ENCODE measurements at places on chromosomes 3 and 15.

- DNase-seq, result no peak
These were observed 69.4 kb upstream of the PLXNA1 start for GRCh38 chr3:126913524-126913923.

DNA sequence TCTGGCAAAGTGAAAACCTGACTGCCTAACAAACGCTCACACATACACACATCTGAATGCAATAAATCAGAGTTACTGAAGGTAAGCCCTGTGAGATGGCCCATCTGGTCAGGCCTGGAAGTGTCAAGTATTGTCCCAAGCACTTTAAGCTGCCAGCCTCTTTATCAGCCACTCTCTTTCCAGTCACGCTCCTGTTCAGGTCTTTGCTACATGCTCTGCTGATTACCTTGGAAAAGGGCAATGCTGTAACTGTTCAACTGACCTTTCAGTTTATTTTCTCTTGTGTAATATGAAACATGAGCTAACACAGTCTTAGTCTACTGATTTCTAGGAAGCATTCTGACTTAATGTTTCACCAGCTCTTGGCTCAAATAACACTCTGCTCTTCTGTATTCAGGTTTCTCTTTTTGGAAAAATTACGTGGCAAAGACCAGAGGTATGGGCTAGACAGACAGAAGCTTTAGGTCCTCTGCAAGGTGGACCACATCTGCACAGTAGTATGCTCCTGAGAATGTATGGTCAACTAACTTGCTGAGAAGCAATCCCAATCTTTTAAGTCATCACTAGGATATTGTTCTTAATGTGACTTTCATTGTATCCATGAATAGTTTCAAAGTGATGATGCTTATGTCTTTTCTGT lies 44.5 kb downstream of the GBE1 start:
- no peak for DNase-seq

- no peak for DNase-seq
These were observed 1146.6 kb downstream of the ROBO1 start for GRCh38 chr3:78621061-78621716.

GRCh38 chr3:130974201-130974600 lies 52.4 kb downstream of the ASTE1 start:
- no peak for DNase-seq

GRCh38 chr3:46113608-46114007 lies 86.3 kb upstream of the XCR1 start:
- no peak for DNase-seq

DNA sequence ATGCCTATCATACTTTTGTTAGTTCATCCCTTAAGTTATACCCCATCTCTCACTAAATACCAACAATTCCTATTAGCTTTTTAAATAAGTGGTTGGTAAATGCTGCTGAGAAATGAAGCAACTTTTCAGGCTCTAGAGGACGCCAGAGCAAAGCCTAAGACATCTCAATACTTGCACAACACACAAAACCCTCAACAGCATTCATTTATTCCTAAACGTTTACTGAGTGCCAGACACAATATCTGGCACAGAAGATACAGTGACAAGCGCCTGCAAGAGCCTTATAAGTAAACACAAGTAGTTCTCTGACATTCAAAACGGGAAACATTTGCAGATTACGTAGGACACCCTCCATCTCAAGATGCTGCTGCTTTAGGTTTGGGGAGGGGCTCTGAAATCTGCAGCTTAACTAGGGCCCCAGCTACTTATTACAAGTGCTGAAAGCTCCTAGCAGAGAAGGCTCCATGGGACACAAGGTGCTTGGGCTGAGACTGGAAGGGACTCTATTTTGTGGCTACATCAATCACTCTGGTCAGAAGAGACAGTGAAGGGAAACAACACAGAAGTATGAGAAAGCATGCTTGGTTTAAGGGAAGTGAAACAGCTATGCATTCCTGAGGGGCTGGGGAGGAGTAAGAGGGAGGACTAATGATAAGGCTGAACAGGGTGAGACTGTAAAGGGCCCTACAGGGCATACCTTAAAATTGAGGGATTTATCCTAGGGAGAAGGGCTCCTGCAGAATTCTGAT lies 311.3 kb downstream of the PLCL2 start:
- no peak for DNase-seq

DNA sequence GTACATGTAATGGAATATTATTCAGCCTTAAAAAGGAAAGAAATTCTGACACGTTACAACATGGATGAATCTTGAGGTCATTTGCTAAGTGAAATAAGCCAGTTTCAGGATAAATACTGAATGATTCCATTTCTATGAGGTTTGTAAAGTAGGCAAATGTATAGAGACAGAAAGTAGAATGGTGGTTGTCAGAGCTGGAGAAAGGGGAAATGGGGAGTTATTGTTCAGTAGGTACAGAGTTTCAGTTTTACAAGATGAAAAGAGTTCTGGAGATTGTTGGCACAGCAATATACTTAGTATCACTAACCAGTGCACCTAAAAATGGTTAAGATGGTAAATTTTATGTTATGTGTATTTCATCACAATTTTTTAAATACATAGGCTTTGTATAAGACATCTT lies 60.6 kb downstream of the USP8 start:
- DNase-seq, result no peak

DNA sequence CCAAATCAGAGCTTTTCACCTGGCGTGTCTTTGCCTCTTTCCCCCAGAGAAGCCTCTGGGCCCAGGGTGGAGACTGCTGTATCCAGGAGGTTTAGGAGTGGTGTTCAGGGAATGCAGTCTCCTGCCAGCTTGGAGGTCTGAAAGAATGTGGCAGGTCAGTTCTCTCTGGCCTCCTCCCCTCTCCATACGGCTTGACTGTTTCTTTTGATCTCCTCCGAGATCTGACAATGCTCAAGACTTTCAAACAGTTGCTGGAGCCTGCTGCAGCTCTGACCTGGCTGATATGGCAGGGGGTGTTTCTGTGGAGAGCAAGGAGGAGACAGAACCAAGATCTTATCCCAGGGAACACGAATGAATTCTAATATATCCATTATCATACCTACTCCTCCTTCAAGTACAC lies 24.7 kb upstream of the TM4SF4 start:
- no peak for DNase-seq

- DNase-seq, result no peak
These were observed 25.4 kb downstream of the COMMD2 start for GRCh38 chr3:149726716-149727407.

DNA sequence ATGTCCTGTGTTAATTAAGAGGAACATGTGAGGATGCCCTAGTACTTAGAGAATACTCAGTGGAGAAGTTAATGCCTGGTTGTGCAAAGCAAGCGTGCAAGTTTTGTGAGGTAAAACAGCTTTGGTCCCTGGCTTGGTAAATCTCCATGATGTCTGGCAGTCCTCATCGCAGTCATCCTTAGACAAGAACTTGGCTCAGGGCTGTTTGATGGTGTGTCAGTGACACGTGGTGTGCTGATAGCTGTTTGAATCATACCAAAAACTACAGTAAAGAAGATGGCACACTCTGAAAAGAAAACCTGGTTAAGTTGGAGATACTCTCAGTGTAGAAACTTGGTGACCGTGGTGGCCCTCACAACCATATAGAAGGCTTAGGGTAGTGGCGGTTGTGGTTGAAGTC lies 361.7 kb downstream of the FEZF2 start:
- DNase-seq, result no peak

DNA sequence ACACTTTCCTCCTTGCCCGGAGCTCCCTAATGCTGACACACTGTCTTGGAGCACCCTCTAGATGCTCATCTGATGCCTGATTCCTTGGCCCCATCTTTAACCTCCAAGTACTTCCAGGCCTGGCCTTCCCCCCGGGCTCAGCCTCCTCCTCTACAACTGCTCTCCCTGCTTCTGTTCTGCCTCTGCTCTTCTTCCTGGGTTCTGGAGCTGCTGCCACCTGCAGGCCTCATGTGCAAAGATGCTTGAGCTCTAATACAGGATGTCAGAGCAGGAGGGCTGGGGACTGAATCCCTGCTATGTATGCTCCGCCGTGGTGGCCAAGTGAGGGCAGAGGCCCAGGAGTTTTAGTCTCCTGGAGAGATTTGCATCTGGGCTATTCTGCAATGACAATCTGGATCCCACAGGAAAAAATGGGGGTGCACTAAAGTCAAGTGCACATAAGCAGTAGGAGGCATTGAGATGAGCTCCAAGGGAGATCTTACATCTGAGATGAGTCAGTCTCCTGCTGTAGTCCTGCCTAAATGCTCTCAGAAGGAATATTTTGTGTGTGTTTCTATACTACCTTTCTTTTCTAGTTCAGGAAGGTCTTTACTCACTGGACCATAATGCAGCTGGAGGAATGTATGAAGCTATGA lies 296.3 kb downstream of the UACA start:
- DNase-seq, result no peak

DNA sequence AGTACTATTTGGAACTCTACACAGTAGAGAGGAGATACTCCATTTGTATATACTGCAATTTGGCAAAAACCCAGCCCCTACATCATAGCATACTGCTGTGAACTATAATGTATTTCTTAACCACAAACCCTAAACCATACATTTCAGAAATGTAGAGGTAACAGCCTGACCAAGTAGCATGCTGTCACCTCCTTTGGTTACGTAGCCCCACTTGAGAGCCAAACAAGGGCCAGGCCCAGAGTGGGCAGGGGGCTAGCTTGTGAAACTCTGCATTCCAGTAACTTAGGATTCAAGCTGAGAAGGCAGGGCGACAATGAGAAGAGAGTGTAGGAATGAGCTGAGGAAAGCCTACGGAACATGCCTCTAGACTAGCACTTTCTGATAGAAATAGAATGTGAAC lies 135.8 kb downstream of the GREM1 start:
- no peak for DNase-seq

DNA sequence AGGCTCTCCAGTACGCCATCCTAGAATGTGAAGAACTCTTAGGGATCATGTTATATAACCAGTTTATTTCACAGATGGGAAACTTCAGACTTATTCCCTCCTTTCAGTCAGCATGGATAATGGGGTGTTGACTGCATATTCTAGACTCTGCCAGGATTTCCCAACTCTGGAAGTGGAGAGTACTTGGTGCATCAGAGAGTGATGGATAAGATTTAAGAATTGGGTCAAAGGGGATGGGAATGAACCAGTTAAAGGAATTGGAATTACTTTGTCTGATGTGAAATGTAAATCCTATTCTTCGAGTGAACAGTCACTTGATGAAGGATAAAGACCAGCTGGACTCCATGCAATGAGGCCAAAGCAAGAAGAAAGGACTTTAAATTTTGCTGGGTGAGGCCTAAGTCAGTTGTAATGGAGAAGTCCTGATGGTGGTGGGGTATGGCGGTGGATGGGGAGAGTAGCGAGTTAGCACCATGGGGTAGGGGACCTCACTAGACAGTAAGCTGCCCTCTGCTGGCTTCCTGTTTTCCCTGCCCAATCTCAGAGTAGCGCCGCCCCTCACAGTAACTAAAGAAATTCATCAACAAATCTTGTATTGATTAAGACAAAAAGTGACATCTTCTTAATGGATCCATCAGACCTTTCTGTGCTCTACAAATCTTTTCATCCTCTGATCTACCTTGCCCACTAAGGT lies 7.3 kb upstream of the CACNA1D start:
- no peak for DNase-seq

GRCh38 chr3:17632401-17633100 lies 109.9 kb downstream of the TBC1D5 start:
- DNase-seq, result no peak

DNA sequence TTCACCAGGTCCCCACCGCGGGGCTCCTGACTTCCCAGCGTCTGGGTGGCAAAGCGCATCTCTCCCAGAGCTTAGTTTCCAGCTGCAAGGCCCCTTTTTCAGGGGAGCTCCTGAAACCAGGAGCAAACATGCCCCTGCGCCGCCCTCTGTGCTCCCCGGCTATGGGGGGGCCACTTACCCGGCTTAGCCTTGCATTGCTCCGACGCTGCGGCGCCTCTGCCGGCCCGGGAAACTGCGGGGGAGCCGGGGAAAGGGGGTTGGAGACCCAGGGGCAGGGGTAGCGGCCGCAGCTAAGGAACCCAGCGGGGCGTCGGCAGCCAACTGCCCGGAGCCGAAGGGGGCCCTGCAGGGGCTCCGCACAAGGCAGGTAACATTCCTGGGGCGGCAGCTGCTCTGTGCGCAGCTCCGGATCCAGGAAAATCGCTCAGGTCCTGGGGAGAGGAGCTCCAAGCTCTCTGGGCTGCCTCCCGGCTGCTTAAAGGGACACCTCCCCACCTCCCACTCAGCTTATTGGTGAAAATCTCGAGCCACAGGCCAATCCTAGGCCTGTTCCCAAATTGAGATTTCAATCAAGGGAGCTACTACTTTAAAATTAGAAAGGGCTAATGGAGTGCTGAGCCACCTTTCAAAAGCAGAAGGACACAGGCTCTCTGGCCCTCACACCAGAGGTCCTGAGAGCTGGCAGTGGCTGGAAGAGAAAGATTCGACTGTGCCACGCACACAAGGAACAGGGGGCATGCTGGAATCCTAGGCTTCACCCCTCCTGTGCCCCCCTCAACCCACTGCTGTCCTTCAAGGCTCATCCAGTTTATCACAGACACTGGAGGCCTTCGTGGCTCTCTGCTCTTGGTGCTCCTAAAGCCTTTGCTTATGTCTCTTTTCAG lies 42.7 kb upstream of the PRICKLE2 start:
- no peak for DNase-seq

- peak; percentile 11 for DNase-seq
These were observed 703 bp downstream of the PEAK1 start for GRCh38 chr15:77418966-77419835.

GRCh38 chr15:101167411-101167752 lies 84.5 kb downstream of the CHSY1 start:
- no peak for DNase-seq

- DNase-seq, result no peak
These were observed 54.4 kb downstream of the LRRK1 start for GRCh38 chr15:100973351-100974111.

- DNase-seq, result no peak
These were observed 240.2 kb downstream of the ADAMTS17 start for GRCh38 chr15:100101426-100102089.

GRCh38 chr15:89192766-89193165 lies 28.6 kb downstream of the RLBP1 start:
- no peak for DNase-seq

DNA sequence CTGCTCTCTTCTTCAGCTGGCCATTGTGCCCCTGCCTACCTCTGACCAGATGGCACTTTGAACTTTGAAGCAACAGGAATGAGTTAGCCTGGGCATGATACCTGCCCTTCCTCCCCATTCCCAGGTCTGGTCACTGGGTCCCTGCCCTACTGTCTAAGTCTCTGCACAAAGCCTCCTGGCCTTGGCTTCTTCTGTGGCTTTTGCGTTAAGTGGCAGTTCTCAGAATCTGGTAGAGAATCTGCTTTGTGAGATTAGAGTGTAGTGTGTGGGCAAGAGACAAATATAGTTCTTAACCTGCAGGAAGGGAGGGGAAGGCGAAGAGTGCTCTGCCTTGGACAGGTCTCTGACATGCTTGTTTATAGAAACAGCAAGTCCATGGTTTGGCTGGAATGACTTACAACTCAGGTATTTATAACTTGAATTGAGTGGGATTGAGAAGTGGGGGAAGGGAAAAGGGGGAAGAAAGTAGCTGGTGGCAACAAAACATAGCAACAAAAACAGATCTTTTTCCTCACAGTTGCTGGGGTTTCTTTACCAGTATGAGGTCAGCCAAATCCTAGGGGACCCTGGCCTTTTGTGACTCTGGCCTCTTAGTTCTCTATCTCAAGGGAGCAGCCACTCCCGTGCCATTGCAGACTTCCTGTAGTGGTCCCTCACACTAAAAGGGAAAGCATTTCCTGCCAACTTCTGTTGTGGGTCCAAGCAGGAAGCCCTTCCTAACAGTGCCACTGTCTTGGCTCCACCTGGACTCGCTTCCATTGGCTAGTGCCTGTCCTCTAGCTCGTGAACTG lies 16.7 kb downstream of the MAPKBP1 start:
- DNase-seq, result no peak

All from stimulated activated CD8-positive, alpha-beta memory T cell treated with anti-CD3 and anti-CD28 coated beads, Interleukin-15, amount 100 ng/mL, for 1 hour (primary cell).